ENCODE measurements at places on chromosomes 16 and 17.

DNA sequence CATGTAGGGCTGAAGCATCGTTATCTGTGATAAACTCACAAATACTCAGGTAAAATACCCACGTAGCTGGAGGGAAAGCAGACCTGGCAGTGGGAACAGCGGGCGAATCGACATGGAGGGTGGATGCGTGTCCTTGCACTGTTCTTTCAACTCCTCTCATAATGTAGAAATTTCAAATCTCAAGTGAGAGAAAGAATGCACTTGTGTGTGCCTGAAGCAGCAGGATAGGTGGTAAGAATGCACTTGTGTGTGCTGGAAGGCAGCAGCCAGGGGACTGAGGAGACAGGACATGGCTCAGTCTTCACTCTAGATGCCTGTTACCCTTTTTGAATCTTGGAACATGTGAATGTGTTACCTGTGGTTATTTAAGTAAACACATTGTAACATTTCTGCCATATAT is 10.4 kb downstream of the IFT140 start:
- no peak for DNase-seq

DNA sequence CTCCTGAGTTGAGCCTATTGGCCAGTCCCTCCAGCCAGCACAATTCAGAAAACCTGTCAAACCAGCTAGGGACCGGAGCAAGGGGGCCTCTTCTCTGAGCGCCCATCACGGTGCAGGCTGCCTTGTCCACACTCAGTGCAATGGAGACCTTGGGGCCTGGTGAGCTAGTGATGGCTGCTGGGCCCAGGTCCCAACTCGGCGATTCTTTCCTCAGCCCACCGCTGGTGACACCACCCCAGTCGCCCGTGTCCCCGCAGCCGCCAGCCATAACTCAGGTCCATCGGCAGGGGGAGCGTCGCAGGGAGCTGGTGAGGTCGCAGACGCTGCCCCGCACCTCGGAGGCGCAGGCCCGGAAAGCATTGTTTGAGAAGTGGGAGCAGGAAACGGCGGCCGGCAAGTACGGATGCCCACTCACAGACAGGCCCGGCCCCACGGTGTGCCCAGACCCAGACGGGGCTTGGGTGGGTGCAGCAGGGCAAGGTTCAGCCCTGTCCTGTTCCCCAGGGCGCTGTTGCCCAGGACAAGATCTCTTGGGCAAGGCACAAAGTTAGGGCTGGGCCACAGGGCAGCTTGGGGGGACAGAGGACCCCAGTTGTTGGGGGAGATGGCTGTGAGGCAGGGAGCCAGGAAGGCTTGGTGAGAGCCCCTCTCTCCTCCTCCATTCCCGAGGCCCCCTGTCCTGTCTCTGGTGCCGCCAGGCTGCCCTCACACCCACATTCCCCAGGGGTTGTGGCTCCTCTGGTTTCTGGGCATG is 10.8 kb downstream of the SMTNL2 start:
- DNase-seq = no peak

DNA sequence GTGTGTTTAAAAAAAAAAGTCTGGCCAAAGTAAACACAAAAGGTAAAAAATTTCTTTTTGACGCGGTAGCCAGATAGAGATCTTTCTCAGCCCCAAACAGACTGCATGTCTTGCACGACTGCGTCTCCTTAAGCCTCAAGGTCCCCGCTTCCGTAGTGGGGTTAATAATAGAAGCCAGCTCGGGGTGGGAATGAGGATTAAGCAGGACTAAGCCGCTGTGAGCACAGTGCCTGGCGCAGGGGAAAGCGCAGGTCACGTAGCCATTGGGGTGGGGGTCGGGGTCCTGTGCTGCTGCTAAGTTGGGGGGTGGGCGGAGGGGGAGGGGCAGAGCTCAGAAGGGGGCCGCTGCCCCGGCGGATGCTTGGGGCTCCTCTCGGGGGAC is 521 bp downstream of the GGA2 start:
- DNase-seq = peak; percentile 40

- DNase-seq = no peak
Measured at GRCh38 chr17:78751447-78752161, 30.5 kb downstream of the CYTH1 start.

- no peak for DNase-seq
Measured at GRCh38 chr17:83137523-83137922, 58.1 kb downstream of the METRNL start.

- no peak for DNase-seq
Measured at GRCh38 chr16:51286272-51286671, 135.2 kb upstream of the SALL1 start.

GRCh38 chr16:61862221-61863155 is 173.8 kb downstream of the CDH8 start:
- DNase-seq = no peak

DNA sequence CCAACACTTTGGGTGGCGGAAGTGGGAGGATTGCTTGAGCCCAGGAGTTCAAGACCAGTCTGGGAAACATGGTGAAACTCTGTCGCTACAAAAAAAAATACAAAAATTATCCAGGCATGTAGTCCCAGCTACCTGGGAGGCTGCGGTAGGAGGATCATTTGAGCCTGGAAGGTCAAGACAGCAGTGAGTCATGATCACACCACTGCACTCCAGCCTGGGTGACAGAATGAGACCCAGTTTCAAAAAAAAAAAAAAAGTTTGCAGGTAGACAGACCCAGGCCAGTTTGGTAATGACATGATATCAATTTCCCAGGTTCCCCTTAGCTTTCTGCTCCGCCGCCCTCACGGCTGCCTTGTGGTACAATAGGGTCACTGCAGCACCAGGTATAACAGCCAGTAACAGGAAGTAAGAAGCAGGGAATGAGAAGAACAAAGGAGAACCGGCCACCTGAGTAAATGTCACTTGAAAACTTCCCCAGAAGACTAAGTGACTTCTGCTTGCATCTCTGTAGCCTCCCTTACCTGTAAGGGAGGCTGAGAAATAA is 201.2 kb upstream of the HSBP1 start:
- DNase-seq = no peak

DNA sequence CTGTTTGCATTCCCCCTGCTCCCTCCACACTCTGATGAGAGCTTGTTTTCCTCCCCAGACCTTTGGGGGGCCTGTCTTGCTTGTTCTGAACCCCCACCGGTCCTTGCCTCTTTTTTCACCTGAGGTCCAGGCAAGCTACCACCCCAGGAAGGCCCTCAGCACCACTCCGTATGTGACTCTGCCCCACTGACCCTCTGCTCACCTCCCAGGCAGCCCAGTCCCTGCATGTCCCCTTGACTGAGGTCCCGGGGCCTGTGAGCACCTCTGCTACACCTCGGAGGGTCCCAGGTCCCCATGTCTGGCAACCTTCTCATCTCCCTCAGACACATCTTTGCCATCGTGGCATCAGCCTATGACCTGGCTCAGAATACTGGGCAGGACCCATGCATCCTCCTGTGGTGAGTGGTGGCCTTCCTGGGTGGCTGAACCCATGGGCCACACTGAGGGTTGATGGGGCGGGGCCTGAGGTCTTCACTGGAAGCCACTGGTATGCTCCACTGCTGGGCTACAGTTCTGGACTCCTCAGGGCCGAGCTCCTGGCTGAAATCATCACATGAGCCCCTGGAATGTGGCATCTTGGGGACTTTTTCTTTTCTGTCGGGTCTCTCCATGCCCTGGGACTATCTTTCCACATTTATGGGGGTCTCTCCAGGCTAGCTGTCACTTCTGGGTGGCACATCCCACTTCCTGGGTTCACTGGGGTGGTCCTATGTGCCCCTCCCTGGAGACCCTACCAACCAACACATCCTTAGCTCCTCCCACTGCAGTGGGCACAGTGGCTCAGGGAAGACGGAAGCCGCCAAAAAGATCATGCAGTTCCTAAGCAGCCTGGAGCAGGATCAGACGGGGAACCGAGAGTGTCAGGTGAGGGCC is 3.5 kb downstream of the MYO15B start:
- DNase-seq = peak; percentile 16

GRCh38 chr17:47275245-47275984 is 21.8 kb downstream of the ITGB3 start:
- DNase-seq = no peak

DNA sequence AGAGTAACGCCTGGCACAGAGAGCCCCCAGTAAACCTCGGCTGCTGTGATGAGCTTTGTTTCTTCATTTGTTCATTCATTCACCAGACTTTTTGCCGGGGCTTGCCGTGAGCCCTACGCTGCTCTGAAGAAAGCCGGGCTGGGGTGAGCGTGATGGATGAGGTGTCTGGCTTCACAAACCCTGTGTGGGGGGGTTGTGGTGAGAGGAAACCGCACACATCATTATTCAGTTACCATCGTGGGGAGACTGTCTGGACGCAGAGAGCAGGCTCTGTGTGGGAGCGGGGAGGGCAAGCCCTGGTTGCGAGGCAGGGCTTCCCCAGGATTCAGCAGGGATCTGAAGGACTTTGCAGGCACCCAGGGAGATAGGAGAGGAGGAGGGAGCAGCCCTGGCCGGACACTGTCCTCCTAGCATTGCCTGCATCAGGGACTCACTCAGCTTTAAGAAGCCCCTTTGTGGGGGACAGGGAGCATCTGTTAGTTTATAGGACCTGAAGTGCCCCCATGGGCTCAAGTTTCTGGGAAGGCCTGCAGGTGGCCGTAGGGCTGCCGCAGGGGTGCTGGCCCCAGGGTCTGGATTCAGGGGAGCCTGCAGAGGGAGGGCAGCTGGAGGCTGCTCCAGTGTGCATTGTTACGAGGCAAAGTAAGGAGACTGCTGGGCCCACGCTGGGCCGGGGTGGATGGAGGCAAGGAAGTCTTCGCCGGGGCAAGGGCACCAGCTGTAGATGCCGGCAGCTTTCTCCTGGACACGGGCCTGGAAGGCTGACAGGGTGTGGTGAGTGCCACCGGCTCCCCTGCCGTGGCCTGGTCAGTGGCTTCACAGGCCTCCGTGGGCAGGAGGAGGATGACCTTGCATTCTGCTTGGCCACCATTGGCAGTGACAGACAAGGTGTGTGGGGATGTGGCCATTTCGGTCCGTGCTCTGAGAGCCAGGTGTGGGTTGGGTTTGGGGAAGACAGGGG is 334.5 kb downstream of the SEC14L1 start:
- DNase-seq = peak; percentile 68

DNA sequence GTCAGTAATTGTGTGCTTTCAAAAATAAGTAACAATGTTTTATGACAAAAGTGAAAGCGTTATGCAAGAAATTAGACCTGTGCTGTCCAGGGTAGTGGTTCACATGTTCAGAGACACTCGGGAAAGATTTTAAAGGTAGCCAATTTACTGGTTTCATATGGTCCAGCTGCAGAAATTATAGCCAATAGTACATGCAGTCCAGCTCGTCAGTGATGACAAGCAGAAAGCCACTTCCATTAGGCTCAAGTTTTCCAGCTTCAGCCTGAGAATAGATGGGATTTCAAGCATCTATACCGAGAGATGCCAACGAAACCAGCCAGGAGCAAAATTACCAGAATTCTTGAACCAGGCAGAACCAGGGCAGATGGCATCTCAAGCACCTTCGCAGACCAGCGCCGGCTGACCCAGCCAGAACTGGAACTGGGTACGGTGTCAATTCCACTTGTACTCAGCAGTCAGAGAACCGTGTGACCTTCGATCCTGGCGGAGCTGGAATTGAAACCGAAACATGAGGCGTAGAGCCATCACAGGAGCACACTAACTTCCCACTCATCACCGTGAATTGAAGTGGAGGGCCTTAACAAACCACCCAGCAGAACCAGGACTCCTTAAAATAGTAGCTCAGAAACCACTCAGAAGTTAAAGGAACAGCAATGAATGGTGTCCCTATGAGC is 207.9 kb upstream of the HSBP1 start:
- no peak for DNase-seq

DNA sequence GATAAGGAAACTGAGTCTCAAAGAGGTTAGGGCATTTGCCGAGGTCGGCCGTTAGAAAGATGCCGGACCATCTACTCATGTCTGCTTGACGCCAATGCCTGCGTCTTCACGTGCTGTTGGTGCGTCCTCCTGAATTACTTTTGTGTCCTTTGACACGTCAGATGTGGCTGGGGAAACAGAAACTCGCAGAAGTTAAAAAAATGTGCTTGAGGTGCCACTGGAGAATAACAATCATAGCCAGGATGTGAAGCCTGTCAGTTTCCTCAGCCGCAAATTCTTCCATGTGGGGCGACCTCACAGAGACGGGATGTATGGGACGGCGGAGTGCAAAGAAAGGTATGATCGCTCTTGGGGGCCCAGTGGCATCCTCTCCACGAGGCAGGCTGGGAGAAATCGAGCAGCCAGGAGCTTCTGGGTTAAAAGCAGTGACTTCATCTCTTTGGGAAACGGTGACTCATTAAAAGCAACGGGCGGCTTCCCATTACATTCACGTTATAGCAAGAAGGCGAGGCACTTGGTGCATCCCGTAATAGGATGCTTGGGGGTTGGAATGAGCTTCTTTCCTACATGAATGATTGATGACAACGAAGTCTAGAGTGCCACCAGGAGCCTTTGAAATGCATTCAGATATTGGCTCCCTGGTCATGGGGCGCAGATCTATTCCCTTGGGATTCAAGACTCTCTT is 67.8 kb downstream of the BMERB1 start:
- DNase-seq = no peak

GRCh38 chr17:34008125-34008524 is 247.0 kb upstream of the CCL2 start:
- no peak for DNase-seq

- no peak for DNase-seq
Measured at GRCh38 chr17:42521666-42522262, 14.3 kb upstream of the NAGLU start.

DNA sequence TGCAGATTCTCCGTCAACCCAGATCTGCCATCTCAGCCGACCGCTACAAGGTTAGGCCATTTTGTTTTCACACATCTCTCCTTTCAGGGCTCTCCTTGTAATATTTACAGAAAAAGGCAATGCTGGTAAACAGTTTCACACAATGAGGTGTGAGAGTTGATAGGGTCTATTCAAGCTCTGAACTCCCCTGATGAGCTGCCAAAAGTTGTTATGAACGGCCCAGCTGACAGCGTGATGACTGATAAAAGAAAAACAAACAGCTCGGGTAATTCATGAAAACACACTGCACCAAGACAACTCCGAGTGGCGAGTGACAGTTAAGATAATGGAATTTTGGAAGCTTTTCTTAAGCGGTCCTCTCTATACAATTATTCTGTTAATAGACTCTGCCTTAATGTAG is 68.1 kb upstream of the IRX5 start:
- no peak for DNase-seq

DNA sequence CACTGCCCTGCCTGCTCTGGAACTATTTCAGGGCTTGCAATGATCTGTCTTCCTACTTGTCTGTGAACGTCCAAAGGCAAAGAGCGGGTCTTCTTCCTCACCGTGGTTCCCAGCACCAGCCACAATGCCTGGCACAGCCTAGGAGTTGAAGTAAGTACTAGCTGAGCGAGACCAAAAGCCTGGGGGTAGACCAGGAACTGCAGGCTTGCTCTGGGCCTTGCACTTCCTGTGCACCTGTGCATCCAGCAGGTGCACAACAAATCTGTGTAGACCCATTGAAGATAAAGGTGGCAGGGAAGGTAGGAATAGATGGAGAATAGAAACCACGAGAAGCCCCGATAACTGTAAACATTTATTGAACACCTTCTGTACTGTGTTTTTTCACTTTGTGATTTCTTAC is 4.6 kb downstream of the FAM171A2 start:
- no peak for DNase-seq

GRCh38 chr17:57587193-57587969 is 157.7 kb downstream of the CCDC182 start:
- DNase-seq = no peak

GRCh38 chr17:82519971-82520903 is 705 bp downstream of the FOXK2 start:
- peak; percentile 10 for DNase-seq

Data from CD8-positive, alpha-beta T cell (primary cell).